Stimulated activated CD8-positive, alpha-beta memory T cell treated with anti-CD3 and anti-CD28 coated beads, Interleukin-15, amount 100 ng/mL, for 4 hours (primary cell): ENCODE measurements at places on chromosomes 7 and 10.
A peak's percentile ranks its signal among the peaks of the same experiment; 100 is the strongest.

- DNase-seq: no peak
Measured at GRCh38 chr7:44051611-44052220, 7.2 kb downstream of the DBNL start.

- DNase-seq: no peak
Measured at GRCh38 chr7:129774359-129774758, 162.8 kb downstream of the NRF1 start.

- no peak for DNase-seq
Measured at GRCh38 chr7:22843681-22844309, 21.1 kb upstream of the TOMM7 start.

DNA sequence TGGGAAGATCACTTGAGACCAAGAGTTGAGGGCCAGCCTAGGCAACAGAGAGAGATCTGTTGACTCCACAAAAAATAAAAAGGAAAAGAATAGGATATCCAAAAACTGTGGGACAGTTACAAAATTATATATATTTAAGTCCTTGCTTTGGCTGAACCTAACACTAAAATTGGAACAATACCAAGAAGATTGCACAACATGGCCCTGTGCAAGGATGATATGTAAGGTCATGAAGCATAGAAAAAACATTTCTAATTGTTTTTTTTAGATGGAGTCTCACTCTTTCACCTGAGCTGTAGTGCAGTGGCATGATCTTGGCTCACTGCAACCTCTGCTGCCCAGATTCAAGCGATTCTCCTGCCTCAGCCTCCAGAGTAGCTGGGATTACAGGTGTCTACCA, 139.0 kb downstream of the TPST1 start:
- no peak for DNase-seq

- DNase-seq: no peak
Measured at GRCh38 chr7:21173436-21173835, 254.4 kb upstream of the SP4 start.

GRCh38 chr7:117666031-117666430, 186.2 kb downstream of the CFTR start:
- no peak for DNase-seq

- DNase-seq: no peak
Measured at GRCh38 chr10:89091496-89091895, 100.9 kb downstream of the FAS start.

- peak; percentile 56 for DNase-seq
Measured at GRCh38 chr7:142785841-142786250, 15.1 kb downstream of the PRSS2 start.

DNA sequence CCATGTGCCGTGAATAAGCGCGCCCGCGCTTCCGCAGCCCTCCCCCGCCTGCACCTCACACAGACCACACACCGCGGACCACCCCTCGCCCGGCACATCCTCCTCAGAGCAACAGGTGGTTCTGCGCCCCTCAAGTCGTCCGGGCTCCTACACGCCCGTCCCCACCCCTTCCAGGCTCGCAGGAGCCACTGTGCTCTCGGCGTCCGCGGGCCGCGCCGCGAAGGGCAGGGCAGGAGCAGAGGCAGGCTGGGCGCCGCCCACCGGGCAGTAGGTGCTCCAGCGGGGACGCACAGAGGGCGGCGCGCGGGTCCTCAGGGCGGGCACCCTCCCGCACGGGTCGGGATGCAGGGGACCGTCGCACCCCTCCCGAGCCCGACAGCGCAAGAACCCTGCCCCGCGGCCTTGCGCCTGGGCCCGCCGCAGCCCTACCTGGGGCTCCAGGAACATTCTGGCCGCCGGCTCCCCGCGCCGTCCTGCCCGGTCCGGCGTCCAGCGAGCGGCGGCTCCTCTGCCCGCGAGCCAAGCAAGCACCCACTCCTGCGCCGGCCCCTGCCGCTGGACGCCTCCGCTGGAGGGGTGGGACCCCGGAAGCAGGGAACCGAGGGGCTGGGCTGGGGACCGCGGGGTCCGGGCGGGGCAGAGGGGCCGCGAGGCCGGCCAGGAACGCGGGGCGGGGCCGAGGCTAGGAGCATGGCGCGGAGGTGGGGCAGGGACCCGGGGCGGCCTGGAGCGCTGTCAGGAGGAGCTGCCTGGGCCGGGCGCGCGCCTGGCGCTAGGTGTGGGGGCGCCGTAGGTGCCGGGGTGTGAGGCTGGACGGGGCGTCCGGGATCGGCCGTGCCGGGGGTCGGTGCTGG, 37.4 kb downstream of the RASGEF1A start:
- DNase-seq: no peak

DNA sequence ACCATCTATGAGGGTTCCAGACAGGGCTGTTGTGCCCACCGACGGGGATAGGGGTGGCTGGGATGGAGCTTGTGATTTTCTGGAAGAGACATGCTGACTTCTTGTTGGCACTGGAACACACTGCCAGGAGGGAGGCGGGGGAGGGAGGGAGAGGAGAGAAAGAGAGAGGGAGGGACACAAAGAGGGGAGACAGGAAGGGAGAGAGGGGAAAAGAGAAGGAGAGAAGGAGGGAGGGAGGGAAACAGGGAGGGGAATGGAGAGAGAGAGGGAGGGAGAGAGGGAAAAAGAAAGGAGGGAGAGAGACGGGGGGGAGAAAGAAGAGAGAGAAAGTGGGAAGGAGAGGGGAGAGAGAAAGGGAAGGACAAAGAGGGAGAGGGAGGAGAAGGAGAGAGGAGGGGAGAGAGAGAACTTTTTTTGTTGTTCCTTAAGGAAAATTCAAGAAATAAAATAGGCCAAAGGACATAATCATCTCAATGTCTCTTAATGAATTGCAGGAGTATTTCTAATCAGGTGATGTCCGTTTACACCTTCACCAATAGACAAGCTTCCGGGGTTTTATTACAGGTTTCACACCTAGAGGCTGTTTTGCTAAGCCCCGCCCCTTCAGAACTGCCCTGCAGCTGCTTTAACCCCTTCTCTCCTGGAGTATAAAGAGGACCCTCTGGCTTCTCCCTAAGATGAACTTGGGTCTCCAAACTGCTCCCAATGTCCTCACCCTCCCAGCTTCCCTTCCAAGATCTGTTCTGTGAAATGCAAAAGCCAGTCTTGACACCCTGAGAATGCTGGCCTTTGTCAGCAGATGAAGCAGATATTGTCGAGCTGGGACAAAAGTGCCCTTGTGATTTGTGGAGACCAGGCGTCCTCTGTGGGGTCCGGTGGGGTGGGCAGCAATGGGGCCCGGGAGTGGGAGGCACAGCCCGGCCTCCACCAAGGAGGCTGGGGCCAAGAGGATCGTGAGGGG, 82.0 kb upstream of the GTF2IRD1 start:
- no peak for DNase-seq

DNA sequence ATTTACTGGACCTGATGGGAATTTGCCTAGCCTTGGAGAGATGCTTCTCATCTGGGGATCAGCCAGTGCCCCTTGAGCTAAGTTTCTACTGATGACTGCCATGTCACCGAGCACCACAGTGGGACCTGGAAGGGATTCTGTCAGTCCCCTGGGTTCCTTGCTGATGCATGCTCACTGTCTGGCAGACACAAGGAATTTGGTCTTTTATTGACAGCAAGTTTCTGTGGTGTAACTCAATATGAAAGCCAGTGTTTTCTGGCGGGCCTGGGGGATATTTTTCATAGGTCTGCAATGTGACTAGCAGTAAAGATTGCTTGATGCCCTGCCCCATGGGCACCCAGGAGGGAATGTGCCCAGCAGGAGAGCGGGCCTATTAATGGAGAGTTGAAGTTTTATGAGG, 30.7 kb downstream of the MAP3K8 start:
- DNase-seq: no peak

- DNase-seq: no peak
Measured at GRCh38 chr7:1421020-1421790, 38.1 kb downstream of the MICALL2 start.

DNA sequence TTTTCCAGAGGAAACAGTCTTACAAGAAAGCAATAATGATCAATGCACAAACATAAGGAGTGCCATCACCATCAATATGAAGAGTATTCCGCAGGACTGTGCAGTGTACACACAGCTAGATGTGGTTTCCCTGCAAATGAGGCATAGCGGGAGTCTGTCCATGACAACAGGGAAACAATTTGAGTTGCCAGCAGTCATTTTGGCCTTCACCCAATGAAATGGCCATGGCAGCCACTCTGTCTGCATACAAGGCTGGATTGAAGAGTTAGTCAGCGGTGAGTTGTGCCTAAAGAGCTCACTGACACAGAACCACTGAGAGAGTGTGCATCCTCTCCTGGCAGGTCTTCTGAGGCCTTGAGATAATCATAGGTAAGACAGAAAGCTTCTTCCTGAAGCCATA, 303.3 kb downstream of the IPMK start:
- DNase-seq: no peak

DNA sequence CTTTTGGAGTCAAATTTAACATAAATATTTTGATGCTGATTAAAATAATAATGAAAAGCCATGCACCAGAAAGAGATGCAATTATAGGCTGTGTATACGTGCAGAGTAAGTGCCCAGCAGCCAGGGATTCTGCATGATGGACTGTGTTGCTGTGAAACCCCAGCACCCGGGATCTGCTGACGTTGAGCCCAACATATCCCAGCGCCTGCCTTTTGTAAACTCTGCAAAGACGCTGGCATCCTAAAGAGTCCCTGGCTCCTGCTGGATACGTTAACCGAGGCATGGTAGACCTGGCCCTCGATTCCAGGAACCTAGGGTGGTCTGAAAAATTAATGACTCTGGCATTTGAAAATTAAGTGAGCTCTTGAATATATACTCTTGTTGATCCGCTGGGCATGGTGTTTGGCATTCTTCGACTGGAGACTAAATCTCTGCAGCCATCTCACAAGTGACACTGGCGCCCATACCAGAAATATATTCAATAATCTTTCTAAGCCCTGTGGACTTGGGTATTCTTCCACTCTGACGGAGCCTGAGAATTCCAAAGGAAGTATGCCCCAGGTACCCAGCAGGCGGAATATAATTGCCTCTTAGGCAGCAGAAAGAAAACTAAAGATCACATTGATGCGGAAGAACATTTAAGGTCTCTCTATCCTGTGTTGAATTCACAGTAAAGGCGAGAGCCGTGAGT, 191.2 kb upstream of the SH2B2 start:
- no peak for DNase-seq

- DNase-seq: no peak
Measured at GRCh38 chr7:94261067-94261466, 133.6 kb upstream of the COL1A2 start.

- no peak for DNase-seq
Measured at GRCh38 chr10:11776080-11776479, 33.9 kb downstream of the ECHDC3 start.

DNA sequence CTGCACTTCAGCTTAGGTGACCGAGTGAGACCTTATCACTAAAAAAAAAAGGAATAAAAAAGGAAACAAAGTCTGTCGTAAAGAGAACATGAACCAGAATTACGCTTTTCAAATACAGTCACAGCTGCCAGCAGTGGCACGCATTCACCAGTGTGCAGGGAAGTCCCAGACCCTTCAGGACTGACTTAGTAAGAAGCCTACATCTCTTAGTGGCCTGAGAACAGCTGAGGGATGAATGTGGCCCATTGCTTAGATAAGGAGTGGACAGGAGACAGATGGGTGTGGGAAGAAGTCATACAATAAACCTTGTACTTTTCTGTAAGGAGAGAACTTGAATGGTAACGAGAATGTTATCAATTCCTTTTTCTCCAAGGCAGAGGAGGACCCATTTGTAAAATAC, 178.5 kb downstream of the JCAD start:
- DNase-seq: no peak

DNA sequence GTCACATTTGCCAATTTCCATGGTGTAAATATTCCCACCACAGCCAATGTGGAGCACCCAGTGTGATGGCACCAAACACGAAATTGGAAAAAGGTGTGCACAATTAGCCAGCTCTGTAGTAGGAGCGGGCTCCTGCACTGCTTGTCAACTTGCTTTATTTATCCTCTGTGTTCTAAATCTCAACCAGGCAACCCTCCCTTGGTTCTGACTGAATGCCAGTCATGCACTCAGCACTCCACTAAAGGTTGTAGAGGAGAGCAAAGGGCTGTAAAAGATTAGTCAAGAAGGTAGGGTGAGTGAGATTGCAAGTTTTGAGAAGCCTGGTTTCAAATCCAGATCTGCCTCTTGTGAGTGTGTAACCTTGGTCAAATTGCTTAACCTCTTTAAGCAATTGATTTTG, 71.5 kb upstream of the EGR2 start:
- DNase-seq: no peak

DNA sequence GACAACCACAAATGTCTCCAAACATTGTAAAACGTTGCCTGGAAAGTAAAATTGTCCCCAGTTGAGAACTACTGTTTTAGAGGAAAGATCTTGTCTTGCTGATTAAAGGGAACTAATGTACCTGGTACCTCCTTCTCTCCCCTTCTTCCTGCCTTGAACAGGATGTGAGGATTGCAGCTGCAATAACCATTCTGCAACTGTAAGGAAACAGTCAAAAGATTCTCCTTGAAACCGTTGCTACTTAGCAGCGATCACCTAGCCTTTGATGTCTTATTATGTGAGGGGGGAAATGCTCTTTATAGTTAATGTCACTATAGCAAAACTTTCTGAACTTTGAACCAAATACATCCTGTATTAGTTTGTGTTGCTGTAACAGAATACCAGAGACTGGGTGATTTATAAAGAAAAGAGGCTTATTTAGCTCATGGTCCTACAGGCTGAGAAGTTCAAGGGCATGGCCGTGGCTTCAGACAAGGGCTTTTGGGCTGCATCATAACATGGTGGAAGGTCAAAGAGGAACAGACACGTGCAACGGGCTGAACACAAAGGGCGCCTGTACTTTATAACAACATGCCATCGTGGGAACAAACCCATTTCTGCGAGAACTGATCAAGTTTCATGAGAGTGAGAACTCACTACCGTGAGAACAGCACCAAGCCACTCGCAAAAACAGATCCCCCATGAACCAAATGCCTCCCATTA, 54.2 kb upstream of the PARD3 start:
- DNase-seq: no peak

GRCh38 chr10:101643546-101643945, 51.4 kb downstream of the FBXW4 start:
- DNase-seq: no peak

DNA sequence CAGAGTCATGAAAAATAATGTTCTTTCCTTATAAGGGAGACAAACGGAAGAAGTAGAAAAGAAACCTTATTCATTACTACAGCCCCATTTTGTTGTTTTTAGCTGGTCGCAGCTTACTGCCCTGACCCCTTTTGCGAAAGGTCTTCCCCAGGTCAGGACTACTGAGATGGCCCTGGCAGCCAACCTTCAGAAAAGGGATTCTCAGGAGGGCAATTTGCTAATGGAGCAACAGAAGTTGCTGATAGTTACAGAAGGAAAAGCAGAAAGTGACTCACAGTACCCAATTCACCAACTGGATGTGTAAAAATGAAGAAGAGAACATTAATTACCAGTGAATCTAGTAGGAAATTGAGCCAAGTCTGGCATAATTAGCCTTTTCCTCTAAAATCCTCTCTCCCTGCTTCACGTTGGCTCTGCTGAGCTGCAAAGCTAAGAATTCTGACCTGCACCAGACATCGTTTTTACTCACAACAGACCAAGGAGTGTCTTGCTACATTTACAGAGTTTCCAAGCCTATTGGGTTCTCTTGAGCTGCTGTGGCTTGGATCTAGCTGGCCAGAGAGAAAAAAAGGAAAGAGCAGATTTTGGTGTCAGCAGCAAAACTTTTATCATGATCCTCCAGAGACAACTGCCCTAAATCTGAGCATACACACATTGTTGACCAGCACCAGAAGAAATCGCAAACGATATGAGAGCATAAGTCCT, 499.9 kb upstream of the FZD8 start:
- no peak for DNase-seq

- DNase-seq: no peak
Measured at GRCh38 chr10:80686734-80687475, 149.2 kb downstream of the SH2D4B start.
